ENCODE measurements at places on chromosomes 1 and 21.

DNA sequence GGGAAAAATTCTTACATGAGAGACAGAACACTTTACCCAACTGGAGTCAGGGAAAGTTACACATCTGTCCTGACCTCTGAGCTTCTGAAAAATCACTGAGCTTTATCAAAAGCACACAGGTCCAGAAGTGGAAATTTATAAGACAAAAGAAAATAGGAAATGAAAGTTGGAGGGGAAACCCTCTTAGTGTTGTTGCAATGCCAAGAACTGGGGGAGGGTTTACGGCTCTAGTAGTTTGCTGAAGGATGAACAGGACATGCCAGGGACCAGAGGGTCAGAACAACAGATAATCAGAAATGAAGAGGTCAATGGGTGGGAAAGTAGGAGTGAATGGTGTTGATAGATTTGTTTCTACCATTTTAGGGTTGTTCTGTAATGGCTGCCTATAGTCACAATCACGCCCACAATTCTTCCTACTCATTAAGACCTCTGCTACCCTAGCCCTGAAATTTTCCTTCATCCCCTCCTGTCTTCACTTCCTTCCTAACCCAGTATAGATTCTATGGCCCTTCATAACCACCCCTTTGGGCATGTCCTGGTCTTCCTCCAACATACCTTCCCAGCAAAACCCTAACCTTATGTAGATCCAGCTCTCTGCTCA lies 30.3 kb upstream of the FMOD start:
- no peak for DNase-seq

DNA sequence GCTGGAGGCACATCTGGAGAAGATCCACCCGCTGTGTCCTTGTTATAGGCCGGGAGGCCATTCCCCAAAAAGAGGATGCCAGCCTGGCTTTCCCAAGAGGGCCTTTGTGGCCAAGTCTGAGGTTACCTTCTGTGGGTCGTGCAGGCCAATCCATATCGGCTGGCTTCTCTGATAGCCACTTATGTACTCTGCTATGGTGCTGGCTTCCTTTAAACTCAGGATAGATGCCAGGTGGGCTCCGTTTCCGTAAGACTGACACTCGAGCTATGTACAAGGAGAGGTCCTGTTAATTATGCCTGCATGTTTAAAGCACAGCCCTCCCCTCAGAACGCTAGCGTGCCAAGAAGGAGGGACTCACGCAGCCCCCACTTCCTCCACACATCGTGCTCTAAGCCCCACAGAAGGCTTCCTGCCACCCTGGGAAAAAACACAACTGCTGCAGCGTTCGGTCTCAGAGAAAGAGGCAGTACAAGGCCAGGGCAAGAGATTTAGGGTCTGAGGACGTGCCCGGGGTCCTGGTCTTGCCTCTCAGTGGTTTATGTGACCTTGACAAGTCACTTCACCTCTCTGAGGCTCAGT lies 11.6 kb downstream of the REG4 start:
- DNase-seq: no peak

GRCh38 chr21:34351786-34352241 lies 12.0 kb upstream of the KCNE2 start:
- DNase-seq: peak; percentile 67

DNA sequence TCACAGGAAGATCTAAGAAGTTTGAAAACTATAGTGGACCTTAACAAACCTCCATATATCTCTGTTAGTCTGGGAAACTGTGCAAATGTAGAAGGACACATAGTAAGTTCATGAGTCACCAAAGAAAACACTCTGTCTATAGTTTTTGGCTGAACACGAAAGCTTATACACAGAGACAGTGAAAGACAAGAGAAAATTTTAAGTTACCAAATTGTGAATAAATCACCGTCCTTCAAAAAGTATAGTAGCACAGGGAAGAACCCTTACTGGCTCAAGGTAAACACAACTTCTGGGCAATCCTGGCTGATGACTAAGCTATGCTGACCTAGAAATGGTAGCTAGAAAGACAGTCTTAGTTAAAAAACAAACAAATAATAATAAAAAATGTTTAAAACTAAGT lies 1057.9 kb downstream of the AMY1C start:
- DNase-seq: no peak

- DNase-seq: no peak
Observed at GRCh38 chr1:153816283-153816889, 41.2 kb downstream of the SLC27A3 start.

- no peak for DNase-seq
Observed at GRCh38 chr1:42982641-42983040, 24.0 kb upstream of the SLC2A1 start.

- peak; percentile 18 for DNase-seq
Observed at GRCh38 chr1:181504399-181504842, 21.1 kb downstream of the CACNA1E start.

GRCh38 chr1:119981986-119982815 lies 85.9 kb upstream of the ADAM30 start:
- no peak for DNase-seq

GRCh38 chr1:222817529-222817928 lies 2.7 kb downstream of the DISP1 start:
- peak; percentile 41 for DNase-seq

DNA sequence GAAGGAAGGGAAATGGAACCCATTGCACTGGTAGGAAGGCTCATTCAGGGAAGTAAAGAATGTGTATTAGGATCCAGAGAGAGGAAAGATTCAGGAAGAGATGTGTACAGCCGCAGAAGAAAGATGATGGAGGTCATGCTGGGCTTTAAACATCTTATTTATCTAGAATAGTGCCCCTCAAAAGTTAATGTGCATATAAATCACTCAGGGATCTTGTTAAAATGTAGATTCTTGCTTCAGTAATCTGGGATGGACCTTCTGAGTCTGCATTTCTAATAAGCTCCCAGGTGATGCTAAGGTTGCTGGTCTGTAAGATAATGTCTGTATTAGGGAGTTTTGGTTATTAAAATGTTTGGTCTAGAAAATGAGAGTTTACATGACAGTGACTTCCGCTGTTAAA lies 46.3 kb downstream of the ADGRL2 start:
- DNase-seq: no peak

- DNase-seq: no peak
Observed at GRCh38 chr1:35876988-35877387, 6.0 kb upstream of the AGO1 start.

GRCh38 chr1:201925981-201926645 lies 20.2 kb downstream of the LMOD1 start:
- no peak for DNase-seq

GRCh38 chr1:155976062-155976912 lies 2.1 kb downstream of the ARHGEF2 start:
- no peak for DNase-seq

DNA sequence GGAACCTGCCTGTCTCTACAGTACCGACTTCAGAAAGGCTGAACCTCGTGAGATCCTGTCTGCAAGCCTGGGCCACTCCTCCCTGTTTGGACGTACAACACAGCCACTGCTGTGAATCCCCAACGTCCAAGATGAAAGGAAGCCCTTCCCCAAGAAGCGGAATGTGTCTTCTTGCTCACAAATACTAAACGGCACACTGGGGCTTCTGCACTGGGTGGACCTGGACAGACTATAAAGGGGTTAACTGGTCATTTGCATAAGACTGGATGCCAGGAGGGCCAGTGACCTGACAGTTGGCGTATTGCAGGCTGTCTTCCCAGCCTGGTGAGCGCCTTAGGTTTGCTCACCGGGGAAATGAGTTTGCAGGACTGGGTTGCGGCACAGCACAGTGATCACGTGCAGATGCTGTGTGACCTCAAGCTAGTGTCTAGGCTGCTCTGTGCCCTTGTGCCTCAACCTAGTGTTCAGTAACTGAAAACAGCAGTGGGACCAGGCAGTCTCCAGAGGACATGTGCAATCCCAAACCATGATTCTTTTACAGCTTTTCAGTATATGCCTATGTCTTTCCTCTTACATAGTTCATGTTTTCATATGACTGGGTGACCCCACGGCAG lies 19.5 kb upstream of the AJAP1 start:
- DNase-seq: no peak

DNA sequence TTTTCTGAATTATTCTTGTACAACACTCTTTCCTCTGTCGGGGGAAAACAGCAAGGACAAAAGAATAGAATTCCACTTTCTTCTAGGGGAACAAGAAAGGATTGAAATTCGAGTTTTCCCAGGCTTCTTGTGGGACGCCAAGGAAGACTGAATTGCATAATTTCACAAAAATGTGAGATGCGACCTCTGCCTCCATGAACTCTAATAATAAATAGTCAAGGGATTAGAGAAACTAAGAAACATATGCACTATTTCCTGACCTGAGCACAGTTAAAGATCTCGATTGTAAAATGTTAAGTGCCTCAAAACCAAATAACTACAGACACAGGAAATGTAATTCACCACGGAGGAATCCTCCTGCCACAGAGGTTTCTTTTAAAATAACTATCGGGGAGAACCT lies 117.3 kb upstream of the MARK1 start:
- DNase-seq: no peak

DNA sequence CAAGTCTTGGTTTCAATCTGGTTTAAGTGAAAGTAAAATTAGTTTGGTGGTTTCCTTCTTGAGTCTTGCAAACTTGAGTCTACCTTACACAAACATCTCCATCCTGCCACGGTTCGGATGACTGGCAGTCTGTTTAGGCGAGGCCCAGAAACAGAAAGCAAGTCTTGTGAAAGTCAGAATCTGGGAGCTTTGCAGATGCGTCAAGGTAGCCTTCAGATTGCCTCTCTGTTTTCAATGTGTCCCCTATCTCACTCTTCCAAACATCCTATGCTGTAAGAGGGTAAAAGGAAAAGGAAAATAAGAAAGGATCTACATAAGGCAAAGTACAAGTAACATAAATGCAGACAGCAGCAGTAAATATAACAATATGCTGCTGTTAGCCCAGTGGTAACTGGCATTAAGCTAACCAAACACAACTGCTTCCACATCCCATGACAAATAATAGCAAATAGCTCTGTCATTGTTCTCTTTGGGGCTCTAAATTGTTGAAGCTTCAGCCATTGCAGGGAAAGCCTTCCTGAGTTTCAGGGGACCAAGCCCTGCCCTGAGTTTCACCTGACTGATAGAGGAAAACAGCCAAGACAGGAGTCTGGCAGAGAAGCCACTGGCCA lies 26.2 kb upstream of the C1orf105 start:
- no peak for DNase-seq

- DNase-seq: no peak
Observed at GRCh38 chr1:238658763-238659162, 727.6 kb upstream of the CHRM3 start.

DNA sequence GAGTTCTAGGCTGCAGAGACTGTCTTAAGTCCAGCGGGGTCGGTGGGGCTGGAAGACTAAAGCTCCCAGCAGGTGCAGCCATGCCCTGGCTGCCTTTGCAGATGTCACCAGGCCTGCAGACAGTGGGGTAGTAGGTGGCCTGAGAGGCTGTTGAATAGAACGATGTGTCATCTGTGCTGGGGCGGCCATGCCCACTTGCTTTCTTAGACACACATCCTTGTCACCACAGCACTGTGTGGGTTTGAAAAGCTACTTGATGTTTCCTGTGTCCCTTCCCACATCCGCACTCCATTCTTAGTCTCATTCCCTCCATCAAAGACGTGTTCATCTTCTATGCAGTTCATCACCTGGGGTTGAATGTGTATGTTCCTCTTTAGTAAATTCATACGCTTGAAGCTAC lies 184.5 kb upstream of the TMEM51 start:
- DNase-seq: no peak

- DNase-seq: no peak
Observed at GRCh38 chr1:209883341-209883971, 54.6 kb upstream of the SYT14 start.

DNA sequence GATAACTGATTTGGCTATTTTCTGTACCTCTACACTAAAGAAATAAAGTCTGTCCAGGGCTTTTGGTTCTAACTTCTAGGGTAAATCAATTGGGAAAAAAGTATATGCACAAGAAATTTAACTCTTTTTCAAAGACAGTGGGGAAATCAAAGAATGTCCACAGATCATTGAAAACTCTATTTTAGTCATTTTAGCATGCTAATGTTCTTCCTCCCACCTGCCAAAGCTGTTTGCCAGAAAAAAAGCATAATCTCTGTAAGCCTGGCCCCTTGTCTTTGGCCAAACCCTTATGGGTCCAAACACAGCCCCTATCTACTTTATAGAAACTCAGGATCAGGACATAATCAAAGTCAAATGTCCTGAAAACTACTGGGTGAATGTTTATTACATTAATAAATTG lies 302.2 kb upstream of the ESRRG start:
- no peak for DNase-seq

DNA sequence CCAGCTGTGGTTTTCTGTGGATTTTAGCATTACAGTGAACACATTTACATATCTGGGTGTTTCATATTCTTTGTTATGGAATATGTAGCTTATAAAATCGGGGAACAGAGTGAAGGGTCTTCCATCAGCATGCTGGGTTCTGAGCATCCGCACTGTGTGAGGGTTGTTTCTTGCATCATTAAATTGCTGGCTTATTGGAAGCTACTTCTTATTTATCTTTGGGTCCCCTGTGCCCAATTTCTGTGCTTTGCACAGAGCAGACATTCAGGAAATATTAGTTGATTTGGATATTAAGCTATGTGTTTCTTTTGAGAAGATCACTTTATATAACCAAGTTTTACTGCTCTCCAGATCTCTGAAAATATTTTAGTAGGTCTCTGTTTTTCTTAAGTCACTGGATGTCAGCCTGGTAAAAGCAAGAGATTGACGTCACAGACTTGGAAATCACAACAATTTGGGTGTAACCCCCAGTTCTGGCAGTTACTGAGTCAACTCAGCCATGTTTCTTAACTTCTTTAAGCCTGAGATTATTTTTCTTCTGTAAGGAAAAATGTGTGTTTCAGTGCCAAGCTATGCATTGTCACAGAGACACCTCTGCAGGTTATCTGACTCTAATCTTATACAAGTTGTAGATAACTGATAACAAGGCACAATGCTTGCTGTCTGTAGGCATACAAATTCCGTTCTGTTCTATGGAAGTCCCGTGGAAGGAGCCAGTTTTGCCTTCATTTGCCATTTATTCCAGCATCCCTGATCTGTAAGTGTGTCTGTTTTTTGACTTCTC lies 258.3 kb upstream of the KAZN start:
- no peak for DNase-seq

DNA sequence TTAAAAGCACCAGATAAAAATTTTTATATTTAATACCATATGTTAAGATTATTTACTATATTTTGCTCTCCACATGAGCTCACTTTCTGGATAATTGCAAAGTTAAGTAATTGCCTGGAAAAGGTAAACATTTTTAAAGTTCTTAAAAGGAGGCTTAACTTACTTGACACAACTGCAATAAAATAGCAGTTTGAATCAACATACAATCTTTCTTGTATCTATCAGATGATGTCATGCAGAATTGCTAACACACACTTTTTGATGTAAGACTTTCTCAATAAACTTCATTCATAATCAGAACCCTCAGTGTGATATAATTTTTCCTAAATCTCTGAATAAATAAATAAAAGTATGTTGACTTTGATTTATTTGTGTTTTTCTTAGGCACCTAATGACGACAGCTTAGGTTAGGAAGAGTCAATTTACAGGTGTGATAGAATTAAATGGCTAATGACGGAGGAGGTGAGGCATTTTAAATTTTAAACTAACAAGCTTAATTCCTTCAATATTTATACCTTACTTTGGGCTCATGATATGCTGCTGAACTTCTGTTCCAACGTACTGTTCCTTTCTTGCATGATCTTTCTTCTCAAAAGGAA lies 99.5 kb downstream of the LYPLAL1 start:
- no peak for DNase-seq
